T-helper 1 cell treated with Interleukin-12 subunit alpha and Interleukin-12 subunit beta and Interleukin-4 antibody, amounts not matched to agents 30 ng/mL and 1 ng/mL, for 36 hours (primary cell): ENCODE measurements at places on chromosomes 1 and 21. TPM values are rescaled to one million over a fixed set of nuclear protein-coding genes. Genes with fewer than 3 reads are reported as not detected.

Gene TMEM54
- 0.85 and 2.3 TPM in 2 replicates for total RNA-seq

Gene KRTAP10-1
- not detected in 2 replicates for total RNA-seq

Gene G0S2
- 47.5 and 51.7 TPM in 2 replicates for total RNA-seq

Gene EFNA4
- 5.9 and 6.6 TPM in 2 replicates for total RNA-seq

Gene CLDN17
- total RNA-seq: not detected in 2 replicates

Gene RAB25
- 0.56 TPM in 1 of 2 replicates, not detected in the other for total RNA-seq

Gene SLAMF6
- 34.0 and 35.2 TPM in 2 replicates for total RNA-seq

Gene CITED4
- total RNA-seq: 14.1 and 16.7 TPM in 2 replicates

Gene AMPD1
- total RNA-seq: not detected in 2 replicates

Gene LDLRAD1
- not detected in 2 replicates for total RNA-seq

Gene TMEM82
- total RNA-seq: not detected in 2 replicates

Gene S100A16
- total RNA-seq: not detected in 2 replicates

Gene AJAP1
- not detected in 2 replicates for total RNA-seq

Gene GBP2
- total RNA-seq: 196 and 198 TPM in 2 replicates

Gene FMO2
- total RNA-seq: not detected in 2 replicates

Gene PRAMEF5
- total RNA-seq: not detected in 2 replicates

Gene CFAP45
- 0.68 and 0.76 TPM in 2 replicates for total RNA-seq

Gene CFHR4
- total RNA-seq: not detected in 2 replicates
